NCI-H2029 treated with DMSO at 0.1 percent for 48 hours (cell line): ENCODE measurements at places on chromosomes 12 and 14.

DNA sequence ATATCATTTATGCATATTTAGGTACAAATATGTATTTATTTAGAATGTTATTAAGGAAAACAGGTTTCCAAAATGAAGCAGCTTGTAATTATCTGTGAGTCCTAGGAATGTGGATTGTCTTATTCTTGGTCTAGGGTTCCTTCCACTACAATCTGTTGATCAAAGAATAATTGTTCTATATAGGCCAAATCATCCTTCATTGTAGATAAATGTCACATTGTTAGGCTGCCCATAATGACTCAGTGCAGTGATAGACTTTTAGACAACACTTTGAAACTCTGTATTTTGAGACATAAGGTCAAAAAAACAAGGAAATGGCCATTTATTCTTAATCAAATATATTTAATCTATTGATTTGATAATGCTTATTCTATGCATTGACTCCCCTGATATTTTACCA lies 283.0 kb downstream of the ACSS3 start:
- no peak for DNase-seq

DNA sequence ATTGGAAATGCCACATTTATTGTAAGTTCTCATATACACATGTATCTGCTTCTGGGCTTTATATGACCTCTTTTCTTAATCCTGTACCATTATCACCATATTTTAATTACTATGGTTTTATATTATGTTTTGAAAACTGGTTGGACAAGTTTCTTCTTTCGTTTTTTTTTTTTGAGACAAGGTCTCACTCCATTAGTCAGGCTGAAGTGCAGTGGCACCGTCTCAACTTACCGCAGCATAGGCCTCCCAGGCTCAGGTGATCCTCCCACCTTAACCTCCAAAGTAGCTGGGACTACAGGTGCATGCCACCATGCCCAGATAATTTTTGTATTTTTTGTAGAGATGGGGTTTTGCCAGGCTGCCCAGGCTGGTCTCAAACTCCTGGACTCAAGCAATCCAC lies 44.6 kb downstream of the GALNT4 start:
- no peak for DNase-seq

GRCh38 chr12:104535369-104535768 lies 78.6 kb downstream of the CHST11 start:
- no peak for DNase-seq

DNA sequence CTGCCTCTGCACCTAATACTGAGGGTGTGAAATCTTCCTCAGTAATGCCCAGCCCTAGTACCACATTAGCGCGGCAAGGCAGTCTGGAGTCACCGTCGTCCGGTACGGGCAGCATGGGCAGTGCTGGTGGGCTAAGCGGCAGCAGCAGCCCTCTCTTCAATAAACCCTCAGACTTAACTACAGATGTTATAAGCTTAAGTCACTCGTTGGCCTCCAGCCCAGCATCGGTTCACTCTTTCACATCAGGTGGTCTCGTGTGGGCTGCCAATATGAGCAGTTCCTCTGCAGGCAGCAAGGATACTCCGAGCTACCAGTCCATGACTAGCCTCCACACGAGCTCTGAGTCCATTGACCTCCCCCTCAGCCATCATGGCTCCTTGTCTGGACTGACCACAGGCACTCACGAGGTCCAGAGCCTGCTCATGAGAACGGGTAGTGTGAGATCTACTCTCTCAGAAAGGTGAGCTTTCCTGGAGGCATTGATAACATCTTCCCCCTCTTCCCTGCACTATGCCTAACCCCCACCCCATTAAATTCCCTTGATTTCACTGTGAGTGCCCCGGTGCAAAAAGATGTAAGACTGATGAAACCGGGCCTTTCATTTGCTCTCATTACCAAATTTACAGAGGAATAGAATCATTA lies 291.4 kb downstream of the NAV3 start:
- no peak for DNase-seq

DNA sequence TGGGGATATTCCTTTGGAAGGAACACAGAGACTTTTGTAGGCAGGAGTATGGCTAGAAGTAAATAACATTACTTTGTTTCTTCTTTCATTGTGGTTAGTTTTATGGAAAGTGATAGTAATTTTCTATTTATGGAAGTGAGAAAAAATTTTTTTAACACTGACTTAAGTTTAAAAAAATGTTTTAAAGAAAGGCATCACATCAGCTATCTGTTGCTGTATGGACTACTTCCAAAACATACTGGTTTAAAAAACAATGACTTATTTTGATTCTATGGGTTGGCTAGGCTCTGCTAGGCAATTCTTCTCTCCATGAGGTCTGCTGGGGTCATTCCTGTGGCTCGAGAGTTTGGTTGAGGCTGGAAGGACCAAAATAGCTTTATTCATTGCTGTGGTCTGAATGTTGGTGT lies 31.7 kb upstream of the SLC38A2 start:
- no peak for DNase-seq

DNA sequence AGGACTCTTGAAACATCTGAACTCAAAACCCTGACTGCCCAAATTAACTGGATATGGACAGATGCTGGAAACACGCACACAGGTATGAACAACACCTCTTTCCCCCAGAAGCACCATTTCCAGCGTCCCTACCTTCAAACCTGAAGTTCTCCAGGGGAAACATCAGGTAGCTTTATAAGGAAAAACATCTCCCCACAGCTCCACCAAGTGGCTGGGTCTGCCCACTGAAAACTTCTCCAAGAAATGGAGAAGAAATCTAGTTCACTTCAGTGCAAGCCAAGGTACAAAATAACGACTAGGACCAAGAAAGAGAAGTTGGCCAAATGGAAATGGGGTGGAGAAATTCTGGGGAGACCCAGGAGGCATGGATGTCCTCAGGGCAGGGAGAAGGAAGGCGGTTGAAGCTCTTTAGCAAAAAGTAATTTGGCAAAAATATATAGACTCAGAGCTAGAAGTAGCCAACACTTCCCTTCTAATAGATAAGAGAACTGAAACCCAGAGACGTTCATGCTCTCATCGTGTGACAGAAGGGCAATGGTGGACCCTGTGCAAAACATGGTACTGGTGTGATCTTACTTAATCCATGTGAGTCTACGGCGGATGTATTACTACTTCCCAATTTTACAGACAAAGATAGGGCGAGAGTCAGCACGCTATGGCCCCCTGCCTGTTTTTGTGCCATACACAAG lies 10.5 kb upstream of the NUAK1 start:
- DNase-seq: no peak

DNA sequence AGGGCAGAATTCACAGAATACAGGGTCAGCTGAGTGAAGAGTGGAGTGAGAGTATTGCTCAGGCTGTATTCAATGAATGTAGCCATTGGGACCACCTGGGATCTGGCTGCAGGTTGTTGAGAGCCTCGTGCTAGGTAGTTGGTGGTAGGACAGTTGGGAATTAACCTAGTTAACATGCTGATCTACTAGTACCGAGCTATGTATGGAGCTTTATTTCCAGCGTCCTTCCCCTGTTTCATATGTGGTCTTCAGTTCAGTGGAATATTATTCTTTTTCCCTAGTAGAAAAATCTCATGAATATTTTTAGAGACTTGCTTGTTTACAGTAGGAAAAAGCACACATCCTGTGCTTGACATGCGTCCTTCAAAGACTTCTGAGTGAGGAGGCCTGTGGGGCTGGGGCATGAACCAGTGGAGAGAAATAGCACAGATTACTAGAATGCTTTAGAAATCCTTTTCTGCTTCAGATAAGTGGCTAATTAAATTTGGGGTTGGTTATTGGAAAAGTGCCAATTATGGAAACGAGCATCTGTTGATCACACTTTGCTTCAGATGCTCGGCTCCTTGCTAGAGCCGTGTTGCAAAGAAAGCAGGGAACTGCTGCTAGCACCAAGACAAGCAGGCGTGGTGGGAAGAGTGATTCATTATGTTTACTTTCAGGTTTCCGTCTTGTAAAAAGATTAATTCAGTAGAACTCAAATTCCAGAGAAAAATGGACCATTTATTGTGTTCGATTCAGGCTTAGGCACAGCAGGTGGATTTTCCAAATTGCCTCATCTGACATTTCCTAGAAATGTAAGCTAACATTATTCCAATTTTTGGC lies 53.6 kb downstream of the ARF6 start:
- peak; percentile 31 for DNase-seq

GRCh38 chr14:38078393-38078792 lies 129.3 kb upstream of the SSTR1 start:
- peak; percentile 87 for DNase-seq

GRCh38 chr14:72613231-72613974 lies 280.5 kb downstream of the DPF3 start:
- no peak for DNase-seq

GRCh38 chr12:116594325-116595038 lies 35.3 kb downstream of the MAP1LC3B2 start:
- DNase-seq: no peak

DNA sequence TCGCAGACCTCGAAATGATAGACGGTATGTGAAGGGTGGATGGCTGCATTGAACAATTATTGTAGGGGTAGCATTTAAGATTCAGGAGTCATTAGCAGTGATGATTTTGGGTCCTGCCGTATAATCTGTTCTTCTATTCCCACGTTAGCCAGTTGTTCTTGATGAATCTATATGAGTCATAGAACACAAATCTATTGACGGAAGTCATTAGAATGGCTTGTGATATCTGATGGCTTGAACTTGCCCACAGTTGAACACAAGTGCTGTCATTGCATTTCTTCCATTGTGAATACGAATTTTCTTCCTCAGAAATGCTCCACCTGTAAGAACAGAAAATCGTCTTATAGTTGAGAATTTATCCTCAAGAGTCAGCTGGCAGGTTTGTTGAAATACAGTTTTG lies 1.9 kb downstream of the SRSF5 start:
- DNase-seq: no peak

GRCh38 chr14:79840103-79840502 lies 371.2 kb downstream of the DIO2 start:
- no peak for DNase-seq

- DNase-seq: no peak
Measured at GRCh38 chr12:40801861-40802260, 109.6 kb downstream of the CNTN1 start.

DNA sequence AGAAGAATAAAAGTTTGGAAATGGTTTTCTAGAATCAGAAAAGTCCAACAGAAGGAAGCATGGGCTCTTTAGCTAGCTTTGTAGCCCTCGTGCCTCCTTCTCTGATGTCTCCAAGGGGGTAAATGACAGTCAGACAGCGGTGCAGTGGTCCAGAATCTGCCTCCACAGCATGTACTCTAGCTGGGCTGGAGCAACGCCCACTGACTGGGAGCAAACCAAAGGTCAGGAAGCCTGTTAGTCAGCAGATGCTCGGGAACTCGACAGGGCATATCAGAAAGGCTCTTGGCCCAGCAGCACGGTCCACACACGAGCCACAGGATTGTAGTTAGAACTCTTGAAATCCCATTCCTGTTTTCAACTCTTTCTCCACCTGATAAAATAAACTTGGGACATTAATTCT lies 164.3 kb downstream of the GRIN2B start:
- DNase-seq: no peak

DNA sequence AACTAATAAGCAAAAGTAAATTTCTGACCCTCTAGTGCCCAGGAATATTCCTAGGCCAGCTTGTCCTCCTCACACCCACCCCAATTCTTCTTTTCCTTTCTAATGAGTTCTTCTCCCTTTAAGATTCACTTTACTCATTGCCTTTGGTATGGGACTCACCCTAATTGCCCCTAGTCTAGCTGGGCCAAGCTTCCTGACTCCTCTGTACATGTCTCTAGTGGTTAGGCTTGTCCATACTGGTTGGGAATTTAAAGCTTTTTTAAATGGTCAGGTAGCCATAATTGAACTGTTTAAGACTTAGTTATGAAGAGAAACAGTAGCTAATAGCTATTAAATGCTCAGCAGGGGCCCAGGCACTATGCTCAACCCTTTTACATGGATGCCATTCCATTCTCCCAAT lies 248.2 kb downstream of the C12orf42 start:
- no peak for DNase-seq

GRCh38 chr14:33505963-33506329 lies 444.9 kb downstream of the EGLN3 start:
- DNase-seq: peak; percentile 68

DNA sequence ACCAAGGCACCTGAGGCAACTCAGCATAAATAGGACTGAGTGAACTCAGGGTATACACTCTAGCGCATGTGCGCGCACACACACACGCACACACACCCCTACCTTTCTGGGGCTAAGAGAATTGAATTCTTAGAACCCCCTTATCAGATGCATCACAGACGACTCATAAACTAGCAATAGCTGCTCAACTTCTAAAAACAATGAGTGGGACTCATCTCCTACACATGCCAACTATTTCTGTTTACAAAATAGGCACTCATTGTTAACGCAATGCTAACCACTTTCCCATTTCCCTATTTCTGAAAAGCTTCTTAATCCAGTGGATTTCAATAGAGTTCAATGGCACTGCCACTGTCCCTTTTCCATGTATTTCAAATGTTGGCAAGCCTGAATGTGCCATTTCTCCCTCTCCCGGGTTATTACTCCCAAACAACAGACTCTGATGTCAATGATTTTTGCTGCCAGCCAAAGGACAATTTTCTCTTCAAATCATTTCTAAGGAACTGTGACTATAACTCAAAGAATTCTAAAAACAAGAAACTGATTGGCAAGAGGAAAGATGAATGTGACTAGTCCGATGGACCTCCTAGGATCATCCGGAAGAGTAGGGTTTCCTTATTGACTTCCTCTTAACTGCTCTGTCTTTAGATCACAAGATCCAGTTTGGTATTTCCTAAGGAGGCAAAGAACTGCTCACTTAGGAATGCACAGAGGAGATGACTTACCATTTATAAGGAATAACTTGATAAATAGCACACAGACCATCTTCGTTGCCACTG lies 48.8 kb downstream of the SLC38A1 start:
- DNase-seq: no peak

DNA sequence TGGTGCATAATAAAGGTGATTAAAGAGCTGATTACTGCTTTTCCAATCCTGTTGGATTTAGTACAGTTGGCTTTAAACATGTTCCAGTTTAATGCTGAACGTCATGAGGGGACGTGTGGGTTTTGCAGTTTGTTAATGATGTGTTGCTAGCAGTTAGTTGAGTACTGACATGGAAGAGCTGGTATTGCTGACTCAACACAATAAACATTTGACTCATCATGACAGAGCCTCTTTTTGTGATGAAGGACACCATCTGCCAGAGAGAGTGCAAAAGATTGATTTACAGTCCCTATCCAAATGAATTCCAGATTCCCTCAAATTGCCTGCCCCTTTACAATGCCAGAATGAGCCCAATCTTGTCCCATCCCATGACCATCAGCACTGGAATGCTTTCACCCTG lies 346.2 kb upstream of the PRICKLE1 start:
- DNase-seq: no peak

GRCh38 chr12:92278378-92278828 lies 132.8 kb upstream of the BTG1 start:
- DNase-seq: no peak

DNA sequence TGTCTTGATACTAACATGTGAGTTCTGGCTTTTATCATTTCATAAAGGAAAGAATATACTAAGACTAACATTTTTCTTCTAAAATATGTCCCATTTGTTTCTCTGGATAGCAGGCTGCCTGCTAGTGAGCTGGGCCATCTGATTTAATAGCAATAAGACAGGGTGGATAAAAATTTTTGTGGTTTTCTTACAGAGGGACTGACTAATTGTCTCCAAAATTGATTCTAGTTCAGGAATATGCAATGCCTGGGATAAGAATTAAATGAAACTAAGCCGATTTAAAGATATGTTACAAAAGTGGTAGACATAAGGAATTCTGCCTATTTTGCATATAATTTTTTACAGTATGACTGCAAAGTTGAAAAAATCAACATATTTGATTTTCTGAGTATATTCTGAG lies 252.9 kb upstream of the NAV3 start:
- DNase-seq: no peak
